ENCODE measurements at places on chromosomes 6 and 20.

DNA sequence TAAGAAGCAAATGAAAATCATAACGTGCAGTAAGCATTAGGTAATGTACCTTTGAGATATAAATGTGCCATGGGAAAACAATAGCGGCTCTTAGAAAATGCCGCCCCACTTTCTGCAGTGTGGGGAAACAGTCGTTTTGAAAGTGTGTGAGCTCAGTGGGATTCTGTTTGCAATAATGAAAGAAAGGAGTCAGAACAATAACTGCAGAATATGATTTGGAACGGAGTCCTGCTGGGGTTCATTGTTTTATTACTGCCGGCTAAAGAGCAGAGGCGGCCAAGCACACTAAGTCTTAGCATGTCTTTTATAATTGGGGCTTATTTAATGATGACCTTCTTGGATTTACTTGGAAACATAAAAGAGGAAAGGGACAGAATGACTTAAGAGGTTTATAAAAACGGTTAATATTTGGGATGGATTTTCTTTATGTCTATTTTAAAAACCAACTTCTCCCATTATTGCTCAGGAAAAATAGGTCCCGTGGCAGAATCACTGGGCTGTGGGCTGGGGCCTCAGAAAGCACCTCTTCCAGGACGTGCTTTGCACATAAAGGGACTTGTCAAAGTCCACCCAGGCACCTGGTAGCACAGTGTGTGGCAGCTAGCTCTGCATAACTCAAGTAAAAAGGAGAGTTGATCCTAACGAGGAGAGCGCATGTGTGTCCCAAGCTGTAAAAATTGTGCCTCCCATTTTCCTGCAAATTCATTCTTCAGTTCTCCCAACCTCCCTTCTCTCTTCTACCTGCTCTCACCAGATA, 44.0 kb upstream of the SLC22A16 start:
- DNase-seq: no peak

- DNase-seq: no peak
These were observed 43.1 kb upstream of the TNFAIP3 start for GRCh38 chr6:137823826-137824555.

DNA sequence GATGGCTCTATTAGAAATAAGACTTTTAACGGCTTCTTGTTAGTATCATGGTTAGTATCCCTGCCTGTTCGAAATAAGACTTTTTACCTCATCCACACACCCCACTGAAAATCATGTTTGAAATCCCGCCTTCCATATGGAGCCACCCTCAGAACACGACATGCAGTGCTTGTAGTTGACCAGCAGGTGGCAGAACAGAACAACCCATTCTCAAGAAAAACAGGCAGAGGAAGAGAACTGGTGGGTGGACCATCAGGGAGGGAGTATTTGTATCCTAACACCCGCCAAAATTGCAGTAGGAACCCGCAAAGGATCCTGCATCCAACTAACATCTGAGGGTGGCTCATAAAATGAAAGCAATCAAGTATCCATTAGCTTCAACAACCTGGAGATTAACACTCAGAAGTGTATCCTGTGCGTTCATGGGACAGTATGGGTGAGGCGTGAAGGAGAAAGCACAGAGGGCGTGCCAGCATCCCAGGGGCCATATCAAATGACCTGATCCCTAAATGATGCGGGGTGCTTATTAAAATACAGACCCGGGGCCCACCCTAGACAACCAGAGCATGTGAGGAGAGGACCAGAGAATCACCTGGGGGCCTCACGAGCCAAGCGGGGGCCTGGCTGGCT, 89.6 kb upstream of the NHSL1 start:
- peak; percentile 61 for DNase-seq

DNA sequence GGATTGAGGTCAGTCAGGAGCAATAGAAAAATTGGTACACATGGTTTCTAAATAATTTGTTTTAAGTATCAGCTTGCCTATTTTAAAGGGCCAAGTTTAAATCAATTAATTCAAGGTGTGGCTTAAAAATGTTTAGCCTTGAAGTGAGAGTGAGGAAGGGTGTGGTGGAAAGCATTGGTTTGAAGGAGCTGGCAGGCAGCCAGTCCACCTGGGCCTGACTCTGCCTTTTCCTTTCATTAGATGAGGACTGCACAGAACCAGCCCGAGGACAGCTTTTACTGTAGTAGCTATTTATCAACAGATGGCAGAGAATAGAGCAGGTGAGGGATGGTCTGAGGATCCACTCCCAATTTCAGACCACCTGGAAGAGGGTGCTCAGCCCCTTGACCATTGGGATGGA, 42.4 kb downstream of the DHX35 start:
- DNase-seq: peak; percentile 7

GRCh38 chr20:1265916-1266166, 253 bp upstream of the SNPH start:
- DNase-seq: no peak

DNA sequence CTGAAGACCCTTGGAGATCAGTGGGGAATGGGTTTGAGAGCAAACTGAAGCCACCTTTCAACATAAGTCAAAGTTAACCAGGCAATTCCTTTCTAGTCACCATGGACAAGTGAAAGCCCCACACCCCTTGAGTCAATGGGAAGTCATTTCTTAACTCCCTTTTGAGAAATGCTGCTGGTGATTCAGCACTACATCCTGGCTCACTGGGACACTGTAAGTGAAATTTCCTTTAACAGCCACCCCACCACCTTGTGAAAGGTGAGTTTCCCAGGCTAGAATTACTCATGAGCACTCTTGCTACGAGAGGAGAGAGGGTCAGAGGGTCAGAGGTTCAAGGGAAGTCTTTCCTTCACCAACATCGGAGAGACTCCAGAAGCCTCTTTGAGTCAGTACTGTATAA, 93.3 kb upstream of the MARCKS start:
- DNase-seq: no peak

- DNase-seq: no peak
These were observed 103.3 kb downstream of the NFATC2 start for GRCh38 chr20:51439160-51439689.
